Activated CD4-positive, alpha-beta T cell treated with anti-CD3 and anti-CD28 coated beads for 4 hours (primary cell): ENCODE measurements at places on chromosomes 11 and 22.

DNA sequence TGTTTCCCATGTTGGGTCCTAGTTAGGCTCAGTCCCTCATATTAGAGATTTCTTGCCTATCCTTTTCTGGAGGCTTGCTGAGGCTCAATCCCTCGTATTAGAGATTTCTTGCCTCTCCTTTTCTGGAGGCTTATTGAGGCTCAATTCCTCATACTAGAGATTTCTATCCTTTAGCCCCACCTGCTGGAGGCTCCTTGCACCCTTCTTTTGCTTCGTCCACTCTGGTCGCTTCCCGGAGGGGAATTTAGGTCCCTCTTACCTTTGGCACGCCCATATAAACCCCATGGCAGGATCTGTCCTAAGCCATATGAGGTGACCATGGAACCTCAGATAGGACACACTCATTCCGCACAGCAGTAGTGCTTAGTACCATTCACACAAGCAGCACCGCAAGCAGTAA is 15.9 kb downstream of the CYP2D6 start:
- no peak for DNase-seq

GRCh38 chr11:19652623-19653375 is 59.8 kb upstream of the NAV2 start:
- no peak for DNase-seq

DNA sequence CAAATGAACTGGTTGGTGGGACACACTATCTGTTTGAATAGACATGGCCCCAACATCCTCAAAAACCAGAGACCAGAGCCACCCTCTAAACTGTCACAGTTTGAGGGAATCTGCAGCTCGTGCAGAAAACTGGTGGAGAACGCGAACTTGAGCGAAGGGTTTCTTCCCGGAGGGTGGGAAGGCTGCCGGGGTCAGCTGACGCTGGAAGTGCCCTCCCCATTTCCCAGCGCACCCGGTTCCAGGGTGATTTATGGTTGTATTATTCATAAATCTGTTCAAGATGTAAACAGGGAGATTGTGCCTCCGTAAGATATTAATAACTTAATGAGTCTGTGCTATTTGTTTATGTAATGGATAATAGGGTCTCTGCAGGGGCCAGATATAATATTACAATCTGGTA is 1396.7 kb downstream of the BRD1 start:
- no peak for DNase-seq

GRCh38 chr22:45130891-45131290 is 32.8 kb upstream of the NUP50 start:
- no peak for DNase-seq

DNA sequence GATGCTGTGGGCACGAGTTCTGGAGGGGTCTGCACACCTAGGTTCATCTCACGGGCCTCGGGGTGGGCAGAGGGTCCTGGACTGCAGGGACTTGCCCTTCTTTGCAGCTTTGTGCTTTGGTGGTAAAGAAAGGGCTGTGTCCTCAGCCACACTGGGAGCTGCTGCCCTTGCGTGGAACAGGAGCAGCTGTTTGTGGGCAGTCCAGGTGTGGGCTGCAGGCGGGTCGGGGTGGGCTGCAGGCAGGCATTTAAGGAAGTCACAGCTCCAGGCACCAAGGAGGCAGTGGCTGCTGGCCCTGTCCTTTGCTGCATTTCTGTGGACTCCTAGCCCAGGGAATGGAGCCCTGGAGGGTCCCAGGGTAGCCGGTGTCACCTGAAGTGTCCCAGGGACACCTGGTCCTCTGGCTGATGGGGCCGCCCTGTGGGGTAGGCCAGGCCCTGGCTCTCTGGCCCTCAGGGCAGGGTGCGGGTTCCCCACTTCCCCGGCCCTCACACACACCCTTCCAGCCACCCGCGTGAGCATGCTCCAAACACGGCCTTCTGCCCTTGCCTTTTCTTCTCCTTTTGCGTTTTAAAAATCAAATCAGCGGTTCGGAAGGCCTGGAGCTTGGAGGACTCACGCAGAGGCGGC is 1240.3 kb downstream of the BRD1 start:
- DNase-seq, result no peak

- DNase-seq, result no peak
These were observed 9.1 kb downstream of the UCP3 start for GRCh38 chr11:73999581-74000306.

DNA sequence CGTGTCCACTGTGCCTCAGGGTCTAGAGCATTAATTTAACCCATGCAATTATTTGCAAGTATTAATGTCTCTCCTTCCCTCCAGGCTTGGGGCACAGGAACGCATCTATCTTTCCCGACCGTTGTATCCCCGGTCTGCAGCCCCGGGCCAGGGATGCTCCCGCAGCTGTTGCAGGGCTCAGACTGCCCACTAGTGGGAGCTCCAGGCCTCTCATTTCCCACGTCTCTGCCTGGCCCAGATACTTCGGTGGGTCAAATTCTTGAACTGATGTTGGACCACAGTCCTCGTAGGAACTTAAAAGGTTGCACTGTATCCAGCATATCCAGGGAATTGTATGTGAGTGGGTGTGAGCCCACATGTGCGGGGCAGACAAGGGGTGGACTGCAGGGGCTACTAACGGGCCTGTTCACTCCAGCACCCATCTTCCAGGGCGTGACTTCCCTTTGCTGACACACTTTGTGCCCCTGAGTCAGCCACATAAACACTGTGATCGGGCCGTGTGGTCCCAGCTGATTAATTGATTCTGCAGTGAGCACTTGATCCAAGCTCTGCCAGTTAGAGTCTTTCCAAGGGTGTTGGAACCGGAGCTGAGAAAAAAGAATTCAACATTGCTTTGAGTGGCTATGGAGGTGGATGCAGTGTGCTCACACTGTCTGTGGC is 451.3 kb downstream of the TBC1D22A start:
- DNase-seq, result peak; percentile 28

GRCh38 chr11:88799771-88800500 is 265.8 kb downstream of the GRM5 start:
- DNase-seq, result no peak

GRCh38 chr11:69877235-69877634 is 58.0 kb upstream of the FGF3 start:
- DNase-seq, result no peak

DNA sequence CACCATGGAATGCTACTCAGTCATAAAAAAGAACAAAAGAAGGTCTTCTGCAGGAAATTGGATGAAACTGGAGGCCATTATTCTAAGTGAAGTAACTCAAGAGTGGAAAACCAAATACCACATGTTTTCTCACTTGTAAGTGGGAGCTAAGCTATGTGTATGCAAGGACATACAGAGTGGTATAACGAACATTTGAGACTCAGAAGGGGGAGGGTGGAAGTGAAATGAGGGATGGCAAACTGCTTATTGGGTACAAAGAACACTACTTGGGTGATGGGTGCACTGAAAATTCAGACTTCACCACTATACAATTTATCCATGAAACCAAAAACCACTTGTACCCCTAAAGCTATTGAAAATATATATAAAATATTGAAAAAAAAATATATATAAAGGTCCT is 13.4 kb upstream of the CAT start:
- no peak for DNase-seq

GRCh38 chr22:34847072-34847471 is 218.9 kb upstream of the ISX start:
- no peak for DNase-seq

DNA sequence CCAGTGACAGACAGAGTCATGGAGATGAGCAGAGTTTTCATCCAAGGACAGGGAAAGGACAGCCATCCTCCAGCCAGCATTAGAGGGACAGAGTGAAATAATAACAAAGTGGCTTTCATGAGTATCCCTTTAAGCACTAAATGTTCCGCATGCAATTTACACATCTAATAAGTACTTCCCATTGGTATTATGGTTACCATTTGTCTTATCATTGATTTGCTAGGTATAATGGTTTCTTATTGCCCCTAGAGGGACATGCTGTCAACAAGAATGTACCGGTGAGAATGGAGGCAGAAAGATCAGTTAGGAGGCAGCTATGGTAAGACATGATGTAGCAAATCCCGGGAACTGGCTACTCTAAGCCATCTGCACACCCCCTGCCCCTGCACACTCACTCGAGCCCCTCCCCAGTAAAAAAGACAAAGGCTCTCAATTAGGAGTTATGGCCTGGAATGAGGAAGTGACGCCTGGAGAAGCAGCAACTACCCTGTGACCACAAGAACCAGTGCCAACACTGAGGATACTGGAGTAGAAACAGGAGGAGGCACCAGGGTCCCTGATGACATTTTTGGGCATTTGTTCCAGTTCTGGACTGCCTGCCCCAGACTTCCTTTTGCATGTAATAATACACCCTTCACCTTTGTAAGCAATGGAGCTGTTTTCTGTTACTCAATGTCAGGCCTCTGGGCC is 30.2 kb upstream of the HMGXB4 start:
- DNase-seq, result no peak

DNA sequence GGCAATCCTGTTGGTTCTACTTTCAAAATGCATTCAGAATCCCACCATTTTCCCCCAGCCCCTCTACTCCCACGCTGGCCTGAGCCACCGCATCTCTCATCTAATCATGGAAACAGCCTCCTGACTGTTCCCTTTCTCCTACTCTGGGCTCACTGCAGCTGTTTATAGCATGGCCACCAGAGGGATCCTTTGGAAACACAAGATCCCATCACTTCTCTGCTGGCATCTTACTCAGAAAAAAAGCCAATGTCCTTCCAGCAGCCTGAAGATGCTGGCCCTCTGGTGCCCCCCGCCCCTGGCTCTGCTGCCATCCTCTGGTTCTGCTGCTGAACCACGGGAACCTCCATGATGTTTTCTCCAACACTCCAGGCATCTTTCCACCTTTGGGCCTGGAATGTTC is 11.1 kb downstream of the MS4A8 start:
- no peak for DNase-seq

DNA sequence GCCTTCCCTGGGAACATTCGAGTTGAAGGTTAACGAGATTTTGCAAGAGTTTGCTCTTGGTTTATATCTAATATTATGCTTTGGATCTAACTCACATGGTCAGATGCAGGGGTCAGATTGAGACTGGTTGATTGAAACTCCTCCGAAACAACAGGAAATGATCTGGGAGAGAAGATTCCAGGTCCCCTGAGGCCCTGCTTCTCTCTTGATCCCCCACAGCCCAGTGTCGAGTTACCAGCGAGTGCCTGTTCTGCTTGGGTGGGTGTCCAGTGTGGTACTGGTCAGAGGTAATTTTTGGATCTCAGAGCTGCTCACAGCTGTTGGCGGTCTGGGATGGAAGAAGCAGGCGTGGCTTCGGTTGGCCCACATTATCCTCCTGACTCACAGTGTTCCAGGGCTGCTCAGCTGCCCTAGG is 9.2 kb downstream of the FBLN1 start:
- no peak for DNase-seq

- no peak for DNase-seq
These were observed 143.4 kb downstream of the FCHSD2 start for GRCh38 chr11:72998676-72999075.

DNA sequence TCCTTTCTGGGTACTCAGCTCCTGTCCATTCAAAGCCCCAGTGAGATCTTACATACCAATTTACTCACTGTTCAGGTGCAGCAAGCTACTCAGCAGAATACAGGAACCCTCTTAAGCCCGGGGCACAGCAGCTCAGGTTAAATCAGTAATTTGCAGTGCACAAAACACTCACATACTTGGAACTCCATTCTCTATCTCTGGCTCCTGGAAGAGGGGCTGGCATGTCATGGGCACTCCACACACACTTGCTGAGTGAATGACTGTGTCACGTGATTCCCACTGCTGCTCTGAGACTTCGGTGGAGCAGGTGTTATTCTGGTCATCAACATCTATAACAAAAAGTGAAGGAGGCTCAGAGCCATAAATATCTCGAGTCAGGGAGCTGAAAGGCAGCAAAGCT is 157.3 kb upstream of the BDNF start:
- DNase-seq, result no peak

GRCh38 chr11:117438371-117439000 is 110.8 kb downstream of the CEP164 start:
- DNase-seq, result no peak

GRCh38 chr22:27377501-27378295 is 423.9 kb downstream of the MN1 start:
- no peak for DNase-seq

- DNase-seq, result no peak
These were observed 49.8 kb downstream of the APIP start for GRCh38 chr11:34866375-34866774.

- no peak for DNase-seq
These were observed 3.9 kb downstream of the TUBA8 start for GRCh38 chr22:18114495-18114894.

- DNase-seq, result no peak
These were observed 111.6 kb downstream of the SIK3 start for GRCh38 chr11:116986521-116987105.

DNA sequence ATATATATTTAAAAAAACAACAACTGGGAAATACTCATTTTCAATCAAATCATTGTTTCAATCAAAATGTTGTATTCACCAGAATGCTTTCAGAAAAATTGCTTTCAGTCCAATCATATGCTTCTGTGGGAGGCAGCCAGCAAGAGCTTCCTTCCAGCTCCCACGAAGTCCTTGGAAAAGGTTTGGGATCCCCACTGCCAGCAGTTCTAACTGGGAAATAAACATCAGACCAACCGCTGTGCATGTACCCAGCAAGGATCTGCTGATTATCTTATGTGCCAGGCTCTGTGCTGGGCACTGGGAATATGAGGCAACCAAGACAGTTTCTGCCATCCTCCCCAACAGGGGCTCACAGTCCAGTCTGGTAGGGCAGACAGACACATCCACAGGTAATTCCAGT is 10.8 kb downstream of the RPS13 start:
- DNase-seq, result no peak

GRCh38 chr11:128544471-128545051 is 42.8 kb downstream of the ETS1 start:
- DNase-seq, result peak; percentile 32

GRCh38 chr11:393219-394033 is 583 bp upstream of the PKP3 start:
- peak; percentile 28 for DNase-seq

DNA sequence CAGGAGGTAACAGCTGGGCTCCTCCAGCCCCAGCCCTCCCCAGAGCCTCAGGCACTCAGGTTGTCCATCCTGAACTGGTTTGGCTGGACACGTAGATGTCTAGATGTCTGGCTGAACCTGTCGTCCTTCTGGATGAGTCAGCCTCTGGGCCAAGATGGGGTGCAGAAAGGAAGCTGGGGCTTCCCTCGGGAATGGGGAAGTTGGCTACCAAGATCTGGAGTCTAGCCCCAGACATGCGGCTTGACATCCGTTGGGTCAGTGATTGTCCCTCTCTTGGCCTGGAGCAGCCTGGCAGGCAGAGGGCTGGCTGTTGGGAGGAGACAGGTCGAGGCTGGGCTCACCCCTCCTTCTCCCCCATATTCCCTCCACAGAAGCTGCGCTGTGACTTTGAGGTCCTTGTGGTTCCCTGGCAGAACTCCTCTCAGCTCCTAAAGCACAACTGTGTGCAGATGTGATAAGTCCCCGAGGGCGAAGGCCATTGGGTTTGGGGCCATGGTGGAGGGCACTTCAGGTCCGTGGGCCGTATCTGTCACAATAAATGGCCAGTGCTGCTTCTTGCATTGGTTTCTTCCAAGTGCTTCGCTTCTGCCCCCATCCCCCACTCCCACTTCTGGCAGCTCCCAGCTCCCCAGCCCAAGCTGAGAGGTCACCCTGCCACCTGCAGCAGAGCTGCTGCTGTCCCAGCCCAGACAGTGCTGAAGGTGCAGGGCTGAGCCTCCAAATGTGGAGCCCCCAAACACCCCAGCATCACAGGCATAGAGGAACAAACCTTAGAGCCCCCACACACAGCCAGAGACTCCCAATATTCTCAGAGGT is 1.3 kb downstream of the CST6 start:
- DNase-seq, result no peak
